Foreskin keratinocyte (primary cell): ENCODE measurements at places on chromosomes 11 and 22. TPM values are rescaled to one million over a fixed set of nuclear protein-coding genes. Genes with fewer than 3 reads are reported as not detected.

Gene ATG16L2
- polyA plus RNA-seq, result 12.5 and 12.8 TPM in 2 replicates

Gene LRRC4C
- not detected in 2 replicates for polyA plus RNA-seq

Gene BAIAP2L2
- polyA plus RNA-seq, result 4.2 and 5.0 TPM in 2 replicates

Gene LSP1
- 1.3 and 1.7 TPM in 2 replicates for polyA plus RNA-seq

Gene UPK3A
- not detected in 2 replicates for polyA plus RNA-seq

Gene MFNG
- 5.7 and 6.1 TPM in 2 replicates for polyA plus RNA-seq

Gene FAR1
- 16.6 and 18.5 TPM in 2 replicates for polyA plus RNA-seq

Gene MYBPC3
- not detected in 2 replicates for polyA plus RNA-seq

Gene PHOX2A
- polyA plus RNA-seq, result not detected in 2 replicates

GRCh38 chr22:27163162-27164137 lies 506.1 kb downstream of the MIAT start:
- DNase-seq, result no peak

DNA sequence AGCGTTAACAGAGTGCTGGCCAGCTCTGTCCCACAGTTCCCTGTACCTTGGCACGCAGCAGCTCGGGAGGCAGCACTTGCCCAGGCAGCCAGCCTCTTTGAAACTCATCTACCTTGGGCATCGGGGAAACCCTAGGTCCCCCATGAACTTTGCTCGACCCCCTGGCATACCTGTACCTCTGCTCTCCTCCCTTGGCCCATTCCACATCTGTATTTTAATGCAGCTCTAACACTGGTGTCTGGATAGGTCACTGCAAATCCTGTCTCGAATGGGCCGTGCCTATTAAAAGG lies 304.1 kb downstream of the TBC1D22A start:
- no peak for DNase-seq

- no peak for DNase-seq
Observed at GRCh38 chr11:8258289-8258688, 5.4 kb downstream of the LMO1 start.

DNA sequence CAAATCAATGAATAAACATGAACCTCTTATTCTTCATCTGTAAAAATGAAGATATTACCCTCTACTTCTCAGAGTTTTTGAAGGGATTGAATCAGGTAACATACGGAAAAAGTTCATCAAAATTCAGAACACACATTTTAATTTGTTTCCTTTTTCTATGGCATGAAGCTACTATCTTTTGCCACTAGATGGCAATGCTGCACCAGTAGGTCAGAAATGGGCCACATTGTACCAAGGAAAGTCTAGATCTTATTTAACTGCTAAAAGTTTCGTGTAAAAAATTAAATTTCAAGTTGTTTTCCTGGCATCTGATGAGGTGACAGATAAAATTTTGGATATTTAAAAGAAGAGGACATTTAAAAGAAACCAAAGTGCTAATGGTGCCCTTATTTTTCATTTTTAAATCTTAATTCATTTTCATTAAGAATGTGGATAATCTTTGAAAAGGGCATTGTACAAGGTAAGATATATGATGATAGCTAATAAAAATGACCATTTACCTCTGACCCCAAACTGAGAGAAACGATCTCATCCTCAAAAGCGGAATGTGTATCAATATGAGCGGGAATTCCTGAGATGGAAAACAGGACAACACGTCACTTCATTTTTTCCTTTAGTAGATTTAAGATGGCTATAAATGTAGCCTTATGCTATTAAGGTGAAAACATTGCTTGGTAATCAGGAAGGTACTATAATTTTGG lies 16.1 kb downstream of the ALKBH8 start:
- DNase-seq, result no peak

DNA sequence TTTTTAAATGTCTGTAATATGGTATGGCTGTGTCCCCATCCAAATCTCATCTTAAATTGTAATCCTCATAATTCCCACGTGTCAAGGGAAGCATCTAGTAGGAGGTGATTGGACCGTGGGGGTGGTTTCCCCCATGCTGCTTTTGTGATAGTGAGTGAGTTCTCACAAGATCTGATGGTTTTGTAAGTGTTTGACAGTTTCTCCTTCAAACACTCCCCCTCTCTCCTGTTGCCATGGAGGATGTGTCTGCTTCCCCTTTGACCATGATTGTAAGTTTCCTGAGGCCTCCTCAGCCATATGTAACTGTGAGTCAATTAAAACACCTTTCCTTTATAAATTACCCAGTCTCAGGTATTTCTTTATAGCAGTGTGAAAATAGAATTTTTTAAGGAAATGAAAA lies 31.1 kb upstream of the CD44 start:
- DNase-seq, result no peak

DNA sequence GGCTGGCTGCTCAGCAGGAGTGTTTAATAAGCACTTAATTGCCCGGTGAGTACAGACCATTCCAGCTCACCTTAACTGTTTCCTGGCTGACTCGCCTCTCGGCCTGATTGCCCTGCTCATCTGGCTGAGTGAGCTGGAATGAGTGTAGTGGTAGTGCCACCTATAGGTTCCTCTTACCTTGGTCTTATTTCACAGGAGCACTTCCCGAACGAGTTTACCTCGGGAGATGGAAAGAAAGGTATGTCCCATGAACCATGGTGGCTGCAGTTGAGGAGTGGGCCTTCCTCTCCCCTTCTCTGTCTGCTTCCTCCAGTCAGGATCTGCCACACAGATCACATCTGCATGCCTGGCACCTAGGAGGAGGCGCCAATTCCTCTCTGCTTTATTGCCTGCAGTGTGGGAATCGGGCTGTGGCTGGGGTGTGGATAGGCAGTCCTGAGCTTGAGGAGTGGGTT lies 26.7 kb downstream of the UPB1 start:
- DNase-seq, result peak; percentile 84

- no peak for DNase-seq
Observed at GRCh38 chr22:23533328-23533762, 46.7 kb downstream of the IGLL1 start.

DNA sequence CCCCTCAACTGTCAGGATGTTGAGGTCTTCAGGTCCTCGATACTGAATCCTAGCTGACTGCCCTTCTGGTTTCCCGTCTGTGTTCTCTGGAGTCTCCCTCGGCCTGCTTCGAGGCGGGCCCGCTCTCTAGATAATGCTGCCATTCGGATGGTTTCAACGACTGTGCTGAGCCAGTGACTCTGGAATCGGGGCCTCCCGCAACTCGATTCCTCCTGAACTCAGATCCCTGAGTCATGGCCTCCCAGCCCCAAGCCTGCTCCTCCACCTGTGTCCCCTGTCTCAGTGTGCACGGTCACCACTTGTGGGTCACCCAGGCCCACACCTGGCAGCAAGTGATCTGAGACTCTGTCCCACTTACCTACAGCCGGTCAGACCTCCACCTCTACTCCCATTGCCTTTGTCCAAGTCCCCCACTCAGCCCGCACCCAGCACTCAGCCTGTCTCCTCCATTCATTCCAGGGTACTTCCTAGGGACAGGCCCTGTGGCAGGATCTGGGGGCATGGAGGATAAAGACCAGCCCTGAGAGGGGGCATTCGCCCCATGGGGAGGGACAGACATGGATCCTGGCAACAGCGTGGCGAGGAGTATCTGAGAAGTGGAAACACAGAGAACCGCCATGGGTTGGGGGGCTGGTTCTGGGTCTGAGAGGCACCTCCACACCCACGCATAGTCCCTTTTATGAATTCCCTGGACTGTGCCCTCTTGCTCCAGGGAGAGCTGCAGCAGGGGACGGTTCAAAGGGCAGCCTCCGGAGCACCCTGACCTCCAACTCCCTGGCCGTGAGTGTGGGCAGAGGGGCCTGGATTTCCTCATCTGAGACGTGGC lies 14.3 kb downstream of the MPST start:
- DNase-seq, result no peak

GRCh38 chr11:127524618-127525017 lies 524.0 kb upstream of the KIRREL3 start:
- no peak for DNase-seq

DNA sequence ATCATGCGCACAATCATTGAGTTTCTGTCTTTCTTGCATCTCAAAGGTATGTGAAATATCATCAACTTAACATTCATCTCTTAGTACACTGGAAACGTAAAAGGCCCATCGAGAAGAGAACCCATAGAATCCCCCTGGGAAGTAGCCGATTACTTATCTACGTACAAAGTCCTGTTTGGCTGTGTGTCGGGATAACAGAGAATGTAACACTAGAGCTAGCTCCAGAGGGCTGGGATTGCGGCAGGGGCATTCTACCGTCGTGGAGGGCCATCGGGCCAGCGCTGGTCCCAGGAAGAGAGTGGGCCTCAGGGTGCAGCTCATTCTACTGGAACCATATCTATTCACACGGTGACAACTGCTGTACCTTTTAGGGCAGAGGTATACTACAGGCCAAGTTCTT lies 4.5 kb downstream of the GAL start:
- no peak for DNase-seq

DNA sequence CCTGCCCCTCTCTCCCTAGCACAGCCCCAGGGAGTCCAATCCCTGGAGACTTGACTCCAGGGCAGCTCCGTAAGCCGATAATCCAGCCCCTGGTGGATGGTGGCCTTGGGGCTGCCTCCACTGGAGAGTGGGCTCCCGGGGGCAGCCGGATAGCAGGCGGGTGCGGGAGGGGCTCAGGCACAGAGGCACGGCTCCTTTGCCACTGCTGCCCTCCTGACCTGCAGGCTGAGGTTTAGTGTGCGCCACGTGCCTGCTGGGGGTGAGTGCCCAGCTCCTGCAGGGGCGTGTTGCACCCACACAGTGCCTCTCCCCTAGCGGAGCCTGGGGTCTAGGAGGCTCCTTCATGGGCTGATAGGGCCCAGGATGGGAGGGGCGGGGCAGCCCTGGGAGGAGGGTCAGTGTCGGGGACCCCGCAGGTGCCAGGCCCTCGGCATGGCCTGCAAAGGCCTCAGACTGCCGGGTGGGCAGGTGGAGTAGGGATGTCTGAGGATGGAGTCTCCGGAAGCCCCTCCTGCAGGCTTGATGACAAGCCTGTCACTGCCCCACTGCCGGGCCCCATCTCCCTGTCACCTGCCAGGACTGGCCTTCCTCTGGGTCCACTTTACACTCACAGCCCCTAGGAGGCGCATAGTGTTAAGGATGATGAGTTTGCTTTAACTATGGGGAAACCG lies 5.6 kb downstream of the DUSP8 start:
- DNase-seq, result no peak

DNA sequence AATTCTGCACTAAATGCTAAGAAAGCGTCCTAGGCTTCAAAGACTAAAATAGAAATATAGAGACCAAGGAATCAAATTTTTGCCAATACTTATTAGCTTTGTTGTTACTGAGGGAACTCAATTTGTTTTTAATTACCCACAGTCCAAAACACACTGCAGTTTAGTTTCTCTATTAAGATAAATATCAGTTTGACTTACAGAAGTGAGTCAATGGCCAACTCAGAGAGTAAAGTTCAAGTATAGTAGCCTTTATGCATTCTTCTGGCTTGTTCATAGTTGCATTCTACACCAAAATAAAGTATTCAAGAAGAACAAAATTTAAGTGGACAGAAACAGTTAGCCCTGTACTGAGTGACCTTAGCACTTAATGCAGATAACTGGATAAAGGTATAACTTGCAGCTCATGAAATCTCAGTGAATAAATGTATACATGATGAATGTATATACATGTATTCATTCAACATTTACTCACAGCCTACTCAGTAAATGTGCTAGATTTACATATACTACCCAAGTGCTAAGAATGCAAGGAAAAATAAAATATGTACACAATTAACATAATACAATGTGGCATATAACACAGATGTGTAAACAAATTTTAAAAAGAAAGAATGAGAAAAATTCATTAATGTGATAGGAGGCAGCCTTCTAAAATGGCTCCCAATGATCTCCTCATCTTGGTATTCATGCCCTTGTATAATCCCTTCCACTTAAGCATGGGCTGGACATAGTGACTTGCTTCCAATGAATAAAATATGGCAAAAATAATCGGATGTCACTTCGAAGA lies 9.7 kb upstream of the RNF141 start:
- DNase-seq, result peak; percentile 10

- no peak for DNase-seq
Observed at GRCh38 chr11:69760319-69760718, 14.8 kb downstream of the FGF4 start.

DNA sequence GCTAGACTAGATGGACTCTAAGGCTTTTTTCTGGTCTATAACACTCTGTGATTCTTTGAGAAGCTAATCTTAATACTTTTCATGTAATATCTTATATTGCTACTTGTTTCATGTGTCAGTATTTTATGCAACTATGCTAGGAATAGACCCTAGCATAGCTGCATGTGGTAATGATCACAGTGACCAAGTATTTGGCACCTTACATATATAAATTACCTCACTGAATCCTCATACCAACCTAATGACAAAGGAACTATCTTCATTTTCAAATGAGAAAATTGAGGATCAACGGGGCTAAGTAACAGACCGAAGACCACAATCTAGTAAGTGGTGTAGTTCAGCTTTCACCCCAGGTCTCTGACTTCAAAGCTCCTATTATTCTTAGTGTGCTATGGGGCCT lies 327.3 kb upstream of the PITPNB start:
- no peak for DNase-seq
